ENCODE measurements at places on chromosomes 12 and 14. TPM values are rescaled to one million over a fixed set of nuclear protein-coding genes. Genes with fewer than 3 reads are reported as not detected.
A peak's percentile ranks its signal among the peaks of the same experiment; 100 is the strongest.

RNASE3 gene
- not detected for total RNA-seq

DNA sequence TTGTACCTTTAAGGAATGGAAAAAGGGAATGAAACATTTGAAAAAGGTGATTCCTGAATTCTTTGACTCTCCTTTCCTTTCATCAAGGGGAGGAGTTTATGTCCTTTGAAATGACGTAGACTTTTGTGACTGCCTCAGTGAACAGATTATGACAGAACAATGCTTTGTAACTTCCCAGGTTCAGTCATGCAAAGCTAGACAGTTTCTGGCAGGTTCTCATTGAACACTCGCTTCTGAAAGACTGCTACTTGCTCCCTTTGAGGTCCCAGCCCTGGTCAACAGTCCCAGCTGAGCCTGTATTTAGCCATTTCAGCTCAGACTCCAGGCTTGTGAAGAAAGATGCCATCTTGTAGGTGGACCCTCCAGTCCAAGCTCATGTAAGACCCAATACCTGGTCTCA is 1178.9 kb downstream of the BCL11B start:
- H3K36me3 ChIP-seq, result no peaks in the 10 kb centered on the region
- DNase-seq, result no peak
- no peaks in the 10 kb centered on the region for H3K4me1 ChIP-seq

DNA sequence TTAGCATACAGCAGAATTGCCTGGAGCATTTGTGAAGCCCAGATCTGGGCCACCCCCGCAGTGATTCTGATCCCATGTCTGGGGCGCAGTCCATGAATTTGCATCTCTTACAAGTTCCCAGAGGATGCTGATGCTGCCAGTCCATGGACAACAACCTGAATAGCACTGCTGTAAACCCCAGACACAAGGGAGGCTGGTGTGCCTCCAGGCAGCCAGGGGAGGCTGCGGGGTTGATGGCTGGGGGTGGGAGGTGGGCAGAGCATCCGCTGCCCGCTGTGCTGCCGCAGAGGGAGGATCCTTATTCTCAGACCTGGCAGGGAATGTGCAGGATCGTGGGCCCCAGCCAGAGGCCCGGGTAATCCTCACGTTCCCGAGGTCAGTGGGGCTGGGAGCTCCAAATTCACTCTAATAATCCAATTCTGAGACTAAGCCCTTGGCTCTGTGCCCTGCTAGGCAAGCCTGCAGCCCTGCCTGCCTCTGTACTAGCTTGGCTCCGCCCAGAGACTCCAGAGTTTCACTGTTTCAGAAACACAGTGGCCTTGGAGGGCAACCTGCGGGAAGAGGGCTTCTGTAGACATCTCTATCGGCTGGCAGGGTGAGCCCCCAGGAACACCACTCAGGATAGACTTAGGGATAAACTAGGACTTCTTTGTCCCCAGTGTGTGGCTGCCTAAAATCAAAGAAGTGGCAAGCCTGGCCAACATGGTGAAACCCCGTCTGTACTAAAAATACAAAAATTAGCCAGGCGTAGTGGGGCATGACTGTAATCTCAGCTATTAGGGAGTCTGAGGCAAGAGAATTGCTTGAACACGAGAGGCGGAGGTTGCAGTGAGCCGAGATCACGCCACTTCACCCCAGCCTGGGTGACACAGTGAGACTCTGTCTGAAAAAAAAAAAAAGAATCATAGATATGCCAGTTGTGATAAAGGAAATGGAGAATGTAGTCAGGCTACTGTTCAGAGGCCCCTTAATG is 17.8 kb upstream of the MLEC start:
- no peaks in the 10 kb centered on the region for H3K36me3 ChIP-seq
- H3K4me3 ChIP-seq, result no peak overlapping the region
- H3K4me1 ChIP-seq, result no peaks in the 10 kb centered on the region
- H3K27me3 ChIP-seq, result no peaks in the 10 kb centered on the region
- no peak for DNase-seq
- H3K27ac ChIP-seq, result no peak overlapping the region

NEUROD4 gene
- total RNA-seq, result not detected

DNA sequence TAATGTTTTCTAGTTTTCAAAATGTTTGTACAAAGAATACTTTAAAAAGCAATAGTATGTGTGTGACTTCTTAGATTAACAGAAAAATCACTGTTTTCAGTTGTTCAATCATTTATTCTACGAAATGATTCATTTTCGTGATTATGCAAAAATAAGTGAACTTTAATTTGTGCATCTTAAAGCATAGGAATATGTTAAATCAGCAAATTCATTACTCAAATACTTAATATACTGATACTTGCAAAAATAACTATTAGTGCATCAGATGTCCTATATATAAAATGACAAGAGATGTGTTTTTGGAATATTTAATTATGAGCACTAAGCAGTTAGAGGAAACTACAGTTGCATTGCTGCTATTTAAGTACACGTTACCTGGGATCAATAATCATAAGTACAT is 11.0 kb downstream of the SOX5 start:
- H3K27me3 ChIP-seq, result no peaks in the 10 kb centered on the region
- no peak overlapping the region for H3K4me3 ChIP-seq
- DNase-seq, result no peak
- H3K27ac ChIP-seq, result no peak overlapping the region
- no peaks in the 10 kb centered on the region for H3K36me3 ChIP-seq

DNA sequence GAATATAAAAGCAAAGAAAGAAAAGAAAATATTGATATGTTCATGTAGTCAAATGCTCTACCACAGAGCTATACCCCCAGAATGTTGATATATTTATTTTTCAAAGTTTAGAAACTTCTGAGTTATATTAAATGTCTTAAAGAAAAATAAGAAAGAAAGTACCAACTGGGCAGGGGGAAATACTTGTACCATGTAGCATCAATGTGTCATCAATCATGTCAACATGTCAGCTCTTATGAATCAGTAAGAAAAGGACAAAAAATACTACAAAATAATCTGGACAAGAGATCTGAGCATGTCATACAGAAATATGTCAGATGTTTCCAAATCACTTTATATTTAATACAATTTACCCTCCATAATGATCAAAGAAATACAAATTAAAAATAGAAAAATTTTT is 595.1 kb upstream of the ATP2B1 start:
- no peak overlapping the region for H3K4me3 ChIP-seq
- no peaks in the 10 kb centered on the region for H3K36me3 ChIP-seq
- DNase-seq, result no peak
- H3K27ac ChIP-seq, result no peak overlapping the region
- no peaks in the 10 kb centered on the region for H3K4me1 ChIP-seq
- H3K27me3 ChIP-seq, result peaks cover 1% of the 10 kb centered on the region

GRCh38 chr12:93090731-93091172 is 161.7 kb upstream of the EEA1 start:
- H3K27ac ChIP-seq, result no peak overlapping the region
- no peaks in the 10 kb centered on the region for H3K27me3 ChIP-seq
- H3K36me3 ChIP-seq, result no peaks in the 10 kb centered on the region
- DNase-seq, result no peak
- peaks cover 2% of the 10 kb centered on the region for H3K4me1 ChIP-seq

DNA sequence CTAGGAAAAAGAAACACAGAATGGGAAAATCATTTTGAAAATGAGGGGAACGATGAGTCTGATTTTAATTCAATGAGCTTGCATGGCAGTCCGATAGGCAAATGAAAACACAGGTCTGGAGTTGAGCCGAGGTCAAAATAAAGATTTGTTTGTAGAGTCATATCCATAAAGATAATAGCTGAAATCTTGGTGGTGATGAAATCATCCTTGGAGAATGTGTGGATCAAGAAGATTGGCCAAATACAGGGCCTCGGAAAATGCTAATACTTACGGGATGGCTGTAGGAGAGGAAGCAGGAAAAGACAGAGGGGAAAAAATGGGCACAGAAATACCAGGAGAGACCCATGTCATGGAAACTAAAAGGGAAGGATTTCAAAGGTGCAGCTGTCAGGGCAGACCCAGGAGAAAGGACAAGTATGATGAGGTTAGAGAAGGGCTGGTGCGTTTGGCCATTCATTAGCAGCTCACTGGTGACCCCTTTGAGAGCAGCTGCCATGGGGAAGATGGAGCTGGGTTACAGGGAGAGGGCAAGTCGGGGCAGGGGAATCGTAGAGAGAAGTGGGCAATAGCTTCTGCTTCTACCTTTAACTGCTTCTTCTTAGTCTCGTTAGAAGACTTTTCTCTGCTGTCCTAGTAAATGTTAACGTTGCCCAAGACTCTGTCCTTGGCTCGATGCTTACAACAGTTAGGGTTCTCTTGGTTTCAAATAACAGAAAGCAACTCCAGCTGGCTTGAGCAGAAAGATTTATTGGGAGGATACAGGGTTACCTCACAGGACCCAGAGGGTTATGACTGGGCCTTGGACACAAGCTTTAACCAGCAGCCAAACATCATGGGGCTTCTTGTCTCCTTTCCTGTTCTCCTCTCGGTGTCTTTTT is 161.8 kb downstream of the EFCAB11 start:
- peak; percentile 32 for DNase-seq
- H3K4me3 ChIP-seq, result peak overlapping the region; percentile 48
- peaks cover 11% of the 10 kb centered on the region for H3K4me1 ChIP-seq
- H3K36me3 ChIP-seq, result no peaks in the 10 kb centered on the region
- peak overlapping the region; percentile 83 for H3K27ac ChIP-seq

MMP14 gene
- 9.6 TPM for total RNA-seq

DNA sequence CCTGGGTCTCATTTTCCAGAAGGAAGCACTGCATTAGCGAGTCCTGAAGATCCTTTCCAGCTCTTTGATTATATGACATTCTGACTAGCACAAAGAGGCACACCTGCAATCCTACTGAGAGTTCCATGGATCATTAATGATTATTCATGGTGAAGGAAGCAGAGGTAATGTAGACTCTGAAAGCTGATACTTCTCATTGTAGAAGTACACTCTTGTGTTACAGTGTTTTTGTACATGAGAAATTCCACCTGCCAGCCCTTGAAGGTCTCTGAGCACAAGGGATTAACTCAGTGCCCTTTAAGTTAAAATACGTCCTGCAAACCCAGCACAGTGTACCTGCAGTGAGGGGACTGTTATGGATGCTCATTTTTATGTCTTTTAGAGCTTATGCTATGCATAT is 558.8 kb upstream of the FBXO33 start:
- no peaks in the 10 kb centered on the region for H3K27me3 ChIP-seq
- DNase-seq, result no peak
- no peak overlapping the region for H3K4me3 ChIP-seq
- H3K4me1 ChIP-seq, result no peaks in the 10 kb centered on the region
- no peaks in the 10 kb centered on the region for H3K36me3 ChIP-seq
- H3K27ac ChIP-seq, result no peak overlapping the region

CGRRF1 gene
- total RNA-seq, result 14.1 TPM

DNA sequence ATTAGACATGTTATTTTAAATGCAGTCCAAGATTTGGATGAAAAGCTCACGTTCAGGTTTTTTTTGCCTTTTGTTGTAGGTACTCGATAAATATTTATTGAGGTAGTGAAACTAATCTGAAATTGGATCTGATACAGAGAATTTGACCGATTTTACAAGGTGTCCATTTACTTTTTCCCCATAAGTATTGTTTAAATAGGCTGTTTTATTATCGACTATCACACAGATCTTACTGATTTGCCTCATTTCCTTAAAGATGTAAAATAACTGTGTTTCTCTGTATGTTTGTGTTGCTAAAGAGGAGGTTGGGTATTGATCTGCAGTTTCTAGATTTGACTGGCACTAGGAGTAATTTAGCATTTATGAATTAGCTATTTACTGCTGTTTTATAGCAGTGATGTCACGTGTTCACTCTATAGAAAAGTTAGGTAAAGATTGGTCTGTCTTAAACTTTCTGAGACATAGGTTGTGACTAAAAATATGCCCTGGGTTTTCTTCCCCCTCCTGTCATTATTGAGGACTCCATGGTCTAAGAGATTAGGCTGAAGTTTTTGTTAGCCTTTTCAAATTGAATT is 3.5 kb downstream of the RAP1B start:
- H3K4me3 ChIP-seq, result peak overlapping the region; percentile 93
- H3K36me3 ChIP-seq, result peaks cover 7% of the 10 kb centered on the region
- no peak for DNase-seq
- H3K27ac ChIP-seq, result peak overlapping the region; percentile 98
- peaks cover 72% of the 10 kb centered on the region for H3K4me1 ChIP-seq
- H3K27me3 ChIP-seq, result no peaks in the 10 kb centered on the region

- no peak for DNase-seq
- no peak overlapping the region for H3K4me3 ChIP-seq
- no peaks in the 10 kb centered on the region for H3K4me1 ChIP-seq
- no peaks in the 10 kb centered on the region for H3K27me3 ChIP-seq
Measured at GRCh38 chr14:49934646-49935045, 41.8 kb downstream of the ARF6 start.

DNA sequence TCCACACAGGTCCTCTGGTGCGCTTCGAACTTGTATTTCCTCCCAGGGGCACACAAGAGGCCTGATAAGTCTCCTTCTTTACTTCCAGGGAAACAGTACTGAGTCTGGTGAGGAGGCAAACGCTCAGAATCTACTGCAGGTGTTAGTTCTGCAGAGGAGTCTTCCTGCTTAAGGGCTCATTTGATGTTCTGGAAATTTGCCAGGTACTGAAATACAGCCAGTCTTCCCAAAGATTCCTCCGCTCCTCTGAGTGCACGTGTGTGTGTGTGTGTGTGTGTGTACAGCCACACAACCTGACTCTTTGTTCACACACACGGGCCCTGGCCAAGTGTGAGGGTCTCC is 92.0 kb downstream of the FBXL14 start:
- H3K27me3 ChIP-seq, result no peaks in the 10 kb centered on the region
- H3K4me3 ChIP-seq, result no peak overlapping the region
- H3K27ac ChIP-seq, result no peak overlapping the region
- no peaks in the 10 kb centered on the region for H3K36me3 ChIP-seq

TOMM20L gene
- not detected for total RNA-seq

DNA sequence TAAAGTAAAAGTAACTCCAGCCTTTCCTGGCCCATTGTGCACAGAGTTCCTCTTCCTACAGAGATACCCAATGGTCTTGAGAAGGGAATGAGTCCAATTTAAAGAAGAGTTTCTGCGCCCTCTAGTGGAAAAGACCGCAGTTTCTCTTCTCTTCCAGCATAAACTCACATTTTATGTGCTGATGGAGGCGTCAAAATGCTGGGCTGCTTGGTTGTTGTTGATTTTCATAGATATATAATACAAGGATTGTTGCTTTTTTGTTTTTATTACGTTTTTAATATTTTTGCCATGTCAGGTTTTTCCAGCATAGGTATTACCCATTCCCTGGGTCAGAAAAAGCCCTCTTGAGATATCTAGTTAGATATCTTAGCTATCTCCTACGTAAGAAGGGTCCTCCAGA is 356.9 kb upstream of the STXBP6 start:
- no peaks in the 10 kb centered on the region for H3K36me3 ChIP-seq
- no peaks in the 10 kb centered on the region for H3K4me1 ChIP-seq
- H3K27me3 ChIP-seq, result no peaks in the 10 kb centered on the region
- DNase-seq, result no peak

RDH12 gene
- total RNA-seq, result not detected

DNA sequence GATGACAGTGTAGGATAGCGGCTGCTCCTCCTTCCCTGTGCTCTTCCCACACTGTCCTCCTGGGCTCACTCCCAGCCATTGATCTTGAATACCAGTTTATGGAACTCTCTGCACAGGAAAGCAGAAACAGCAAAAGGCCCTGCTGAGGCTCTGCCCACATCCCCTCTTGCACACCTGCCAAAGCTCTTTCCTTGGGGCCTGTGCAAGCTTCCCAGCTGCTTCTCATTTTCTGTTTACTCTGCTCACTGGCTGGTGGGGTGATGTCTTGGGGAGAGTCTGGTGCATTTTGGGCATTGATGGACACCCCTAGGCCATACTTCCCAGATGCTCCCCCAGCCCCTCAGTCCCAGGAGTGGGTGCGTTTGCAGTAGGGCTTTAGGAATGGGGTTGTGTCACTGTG is 361.8 kb downstream of the TMEM121 start:
- H3K27ac ChIP-seq, result no peak overlapping the region
- no peaks in the 10 kb centered on the region for H3K27me3 ChIP-seq
- DNase-seq, result peak; percentile 5
- H3K36me3 ChIP-seq, result no peaks in the 10 kb centered on the region
- no peaks in the 10 kb centered on the region for H3K4me1 ChIP-seq

OASL gene
- 0.29 TPM for total RNA-seq

ZFHX2 gene
- 0.65 TPM for total RNA-seq
